Left ventricle myocardium inferior (tissue), 1 donor: ENCODE measurements at places on chromosomes 11 and 22.

GRCh38 chr11:13487661-13488030 is 8.2 kb downstream of the PTH start:
- no peak for DNase-seq

DNA sequence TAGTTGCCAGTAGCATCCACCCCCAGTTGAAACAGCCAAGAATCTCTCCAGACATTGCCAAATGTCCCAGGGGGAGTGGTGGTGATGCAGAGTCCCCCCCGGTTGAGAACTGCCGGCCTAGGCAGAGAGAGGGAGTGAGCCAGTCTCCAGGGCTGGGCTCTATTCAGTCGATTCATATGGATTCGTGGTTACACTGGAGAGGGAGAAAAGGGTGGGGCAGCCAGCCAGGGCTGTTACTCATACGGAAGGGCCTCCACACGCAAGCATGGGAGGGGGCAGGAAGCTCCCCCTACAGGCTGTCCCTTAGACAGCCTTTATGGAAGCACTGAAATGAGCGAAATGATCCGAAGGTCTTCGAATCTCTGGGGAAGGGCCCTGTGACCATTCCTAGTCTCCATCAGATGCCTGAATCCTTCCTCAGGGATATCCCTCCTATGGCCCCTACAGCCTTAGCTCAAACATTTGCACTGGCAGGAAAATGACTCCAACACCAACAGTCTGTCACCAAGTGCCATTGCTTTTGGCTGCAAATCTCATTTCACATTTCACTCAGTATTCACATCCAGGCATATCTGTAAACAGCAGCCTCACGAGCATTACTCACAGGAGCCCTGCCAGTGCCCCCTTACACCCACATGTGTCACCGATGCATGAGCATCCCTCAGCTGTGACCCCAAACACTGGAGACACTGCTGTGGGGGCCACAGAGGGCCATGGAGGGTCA is 18.4 kb upstream of the TLCD5 start:
- no peak for DNase-seq

DNA sequence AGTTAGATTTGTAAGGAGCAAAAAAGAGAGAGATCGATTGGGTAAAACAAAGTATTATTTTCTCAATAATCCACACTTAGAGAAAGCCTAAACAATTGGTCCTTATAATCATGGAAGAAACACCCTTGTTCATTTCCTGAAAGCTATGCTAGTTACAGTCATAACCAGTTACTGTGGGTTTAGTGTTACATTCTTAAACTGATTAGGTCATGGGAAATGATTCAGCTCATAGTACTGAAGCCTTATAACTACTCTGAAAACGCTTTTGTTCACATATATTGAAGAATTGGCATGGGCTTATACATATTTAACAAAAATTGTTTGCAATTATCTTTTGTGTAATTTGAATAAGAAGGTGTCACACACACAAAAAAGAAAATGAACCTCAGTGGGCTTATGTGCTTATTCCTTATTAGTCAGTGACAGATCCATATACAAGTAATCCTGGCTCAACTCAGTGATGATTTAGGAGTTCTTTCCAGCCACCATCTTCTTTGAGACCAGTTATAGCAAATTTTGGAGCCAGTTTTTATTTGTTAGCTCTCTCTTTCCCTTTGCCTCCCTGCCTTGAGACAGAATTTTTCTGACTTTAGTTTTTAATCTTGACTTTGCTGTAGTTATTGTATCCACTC is 198.5 kb upstream of the CTSC start:
- no peak for DNase-seq

GRCh38 chr11:7548659-7549274 is 35.0 kb downstream of the PPFIBP2 start:
- DNase-seq: no peak

DNA sequence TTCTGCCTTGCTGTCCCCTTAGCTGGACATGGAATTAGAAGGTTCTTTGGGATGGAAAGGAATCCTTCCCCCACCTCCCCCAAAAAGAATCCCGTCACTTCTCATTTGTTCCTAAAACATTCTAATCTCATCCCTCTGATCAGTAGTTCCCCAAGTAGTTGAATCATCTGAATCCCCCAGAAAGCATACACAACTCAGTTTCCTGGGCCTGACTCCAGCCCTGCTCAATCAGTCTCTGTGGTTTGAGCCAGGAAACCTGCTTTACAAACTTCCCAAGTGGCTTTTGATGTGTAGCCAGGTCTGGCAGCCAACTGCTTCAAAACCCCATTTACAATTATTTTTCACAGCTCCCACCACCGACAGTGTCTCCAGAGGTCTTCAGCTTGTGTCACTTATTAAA is 20.2 kb downstream of the C22orf31 start:
- DNase-seq: no peak

- no peak for DNase-seq
Observed at GRCh38 chr11:65712633-65713076, 603 bp downstream of the KAT5 start.

GRCh38 chr11:6693342-6694228 is 10.4 kb upstream of the MRPL17 start:
- no peak for DNase-seq

DNA sequence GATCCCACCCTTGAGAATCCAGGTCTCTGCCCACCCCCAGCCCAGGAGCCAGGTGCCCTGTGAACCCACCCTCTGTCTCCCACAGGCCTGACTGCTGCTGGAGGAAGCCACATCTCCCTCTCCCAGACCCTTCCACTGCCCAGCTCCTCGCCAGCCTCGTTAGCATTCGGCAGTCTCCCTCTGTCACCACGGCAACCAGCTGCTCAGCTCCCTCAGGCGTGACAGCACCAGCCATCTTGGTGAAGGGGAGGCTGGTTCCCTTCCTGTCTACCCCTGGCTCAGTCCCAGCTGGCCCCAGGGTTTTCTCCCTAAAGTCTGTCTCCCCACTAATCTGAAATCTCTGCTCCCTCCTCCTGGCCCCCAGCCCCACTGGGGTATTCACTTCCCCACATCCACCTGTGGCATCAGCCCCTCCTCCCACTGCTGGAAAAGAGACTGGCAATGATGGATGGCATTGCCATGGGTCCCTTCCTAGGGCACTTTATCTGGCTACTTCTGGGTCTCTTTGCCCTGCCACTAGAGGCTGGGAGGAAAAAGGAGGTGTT is 28.1 kb downstream of the NRXN2 start:
- no peak for DNase-seq
